ENCODE measurements at places on chromosomes 11 and 22. TPM values are rescaled to one million over a fixed set of nuclear protein-coding genes. Genes with fewer than 3 reads are reported as not detected.
A peak's percentile ranks its signal among the peaks of the same experiment; 100 is the strongest.

The OR6A2 gene
- not detected for total RNA-seq

The IGF2 gene
- 5.9 TPM for total RNA-seq

The ZNF280A gene
- not detected for total RNA-seq

The IL18 gene
- 300 TPM for total RNA-seq

The RELT gene
- 4.8 TPM for total RNA-seq

The C22orf23 gene
- not detected for total RNA-seq

The ATXN10 gene
- 42.9 TPM for total RNA-seq

DNA sequence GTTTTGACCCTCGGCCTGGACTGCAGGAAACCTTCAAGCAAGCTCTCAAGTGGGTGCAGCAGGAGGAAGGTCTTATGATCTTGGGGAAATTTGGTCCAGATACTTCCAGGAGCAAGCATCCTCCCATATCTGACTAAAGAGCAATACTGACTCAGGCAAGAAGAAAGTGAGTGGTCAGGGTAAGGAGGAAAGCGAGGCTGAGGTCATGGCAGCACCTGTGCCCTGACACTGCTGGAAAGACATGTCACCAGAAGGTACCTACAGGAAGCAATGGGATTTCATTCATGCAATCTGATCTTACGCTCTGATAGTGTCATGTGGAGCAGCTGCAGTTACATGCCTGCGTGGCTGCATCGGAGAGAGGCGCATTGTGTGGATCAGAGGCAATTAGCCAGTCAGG is 6.5 kb upstream of the TOP3B start:
- DNase-seq, result no peak

DNA sequence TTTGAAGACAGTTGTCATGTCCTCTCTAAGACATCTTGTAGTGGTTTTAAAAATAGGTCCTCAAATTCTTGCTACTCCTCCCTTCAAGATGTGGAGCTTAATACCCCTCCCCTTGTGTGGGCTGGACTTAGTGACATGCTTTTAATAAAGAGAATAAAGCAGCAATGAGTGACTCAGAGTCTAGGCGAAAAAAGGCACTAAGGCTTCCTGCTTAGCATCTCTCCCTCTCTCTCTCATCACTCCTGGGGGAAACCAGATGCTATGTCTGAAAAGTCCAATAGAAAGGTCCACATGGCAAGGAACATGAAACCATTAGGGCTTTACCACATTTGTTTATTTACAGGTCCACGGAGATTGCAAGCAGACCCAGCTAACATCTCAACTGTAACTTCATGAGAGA is 11.7 kb downstream of the SERGEF start:
- no peak for DNase-seq

DNA sequence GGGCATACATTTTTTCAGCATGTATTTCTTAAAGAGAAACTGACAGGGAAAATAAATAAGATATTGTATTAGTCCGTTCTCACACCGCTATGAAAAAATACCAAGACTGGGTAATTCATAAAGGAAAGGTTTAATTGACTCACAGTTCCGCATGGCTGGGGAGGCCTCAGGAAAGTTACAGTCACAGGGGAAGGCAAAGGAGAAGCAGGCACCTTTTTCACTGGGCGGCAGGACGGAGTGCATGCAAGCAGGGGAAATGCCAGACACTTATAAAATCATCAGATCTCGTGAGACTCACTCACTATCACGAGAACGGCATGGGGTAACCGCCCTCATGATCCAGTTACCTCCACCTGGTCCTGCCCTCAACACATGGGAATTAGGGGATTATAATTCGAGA is 44.2 kb downstream of the PPFIA1 start:
- no peak for DNase-seq

- DNase-seq, result no peak
Observed at GRCh38 chr11:34242037-34242625, 115.7 kb downstream of the ABTB2 start.

- peak; percentile 91 for DNase-seq
Observed at GRCh38 chr11:74024261-74025029, 15.6 kb upstream of the UCP3 start.

- DNase-seq, result no peak
Observed at GRCh38 chr11:6799402-6799801, at the start of gene OR6A2. TSS of gene OR6A2 (minus strand) at chr11:6799689. CDS start at chr11:6795708, 3,981 bp downstream.

DNA sequence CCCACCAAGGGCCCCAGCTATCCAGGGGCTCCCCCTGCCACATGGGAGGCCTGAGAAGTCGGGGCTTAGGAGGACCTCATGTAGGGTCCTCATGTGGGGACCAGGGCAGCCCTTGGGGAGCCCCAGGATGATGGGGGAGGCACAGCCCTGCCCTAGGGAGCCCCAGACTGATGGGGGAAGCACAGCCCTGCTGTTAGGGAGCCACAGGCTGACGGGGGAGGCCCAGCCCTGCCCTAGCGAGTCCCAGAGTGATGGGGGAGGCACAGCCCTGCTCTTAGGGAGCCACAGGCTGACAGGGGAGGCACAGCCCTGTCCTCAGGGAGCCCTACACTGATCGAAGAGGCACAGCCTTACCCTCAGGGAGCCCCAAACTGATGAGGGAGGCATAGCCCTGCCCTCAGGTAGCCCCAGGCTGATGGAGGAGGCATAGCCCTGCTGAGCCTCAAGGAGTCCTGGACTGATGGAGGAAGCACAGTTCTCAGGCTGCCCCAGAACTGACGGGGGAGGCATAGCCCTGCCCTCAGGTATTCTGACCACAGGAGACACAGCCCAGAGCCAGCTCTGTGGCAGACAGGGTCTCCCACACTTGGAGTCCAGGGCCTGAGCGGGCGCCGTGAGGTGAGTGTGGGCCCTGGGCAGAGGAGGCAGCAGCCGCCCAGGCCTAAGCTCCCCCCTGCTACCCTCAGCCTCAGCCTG is 10.8 kb downstream of the PRR33 start:
- DNase-seq, result no peak

DNA sequence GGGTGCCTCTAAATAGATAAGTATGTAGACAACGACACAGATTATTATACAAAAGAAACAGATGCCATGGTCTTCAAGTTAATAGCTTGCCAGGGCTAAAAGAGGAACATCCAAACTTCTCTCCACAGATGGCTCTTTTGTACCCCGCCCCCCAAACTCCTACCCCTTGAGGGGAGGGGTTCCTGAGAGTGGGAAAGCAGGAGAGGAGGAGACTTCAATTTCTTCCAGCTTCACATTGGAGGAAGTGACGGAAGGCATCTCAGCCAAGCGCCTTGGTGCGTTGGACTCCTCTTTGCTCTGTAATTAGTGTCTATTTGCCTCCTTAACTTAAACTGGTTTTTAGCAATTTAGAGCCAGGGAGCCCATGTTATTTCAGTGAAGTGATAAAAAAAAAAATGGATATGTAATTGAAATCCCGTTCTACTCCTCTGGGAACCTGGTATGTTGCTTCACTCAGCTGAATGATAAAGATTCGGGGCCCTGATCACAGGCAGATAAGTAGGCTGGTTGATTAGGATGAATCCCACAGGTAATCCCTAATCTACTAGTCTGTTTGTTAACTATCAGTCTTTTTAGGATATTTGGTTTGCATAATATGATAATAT is 580.9 kb upstream of the CADM1 start:
- DNase-seq, result no peak

GRCh38 chr22:20319041-20319744 is 667 bp downstream of the DGCR6L start:
- DNase-seq, result peak; percentile 14

GRCh38 chr22:33426451-33426850 is 368.3 kb upstream of the SYN3 start:
- DNase-seq, result no peak

GRCh38 chr22:48975886-48976285 is 851.8 kb downstream of the BRD1 start:
- no peak for DNase-seq

DNA sequence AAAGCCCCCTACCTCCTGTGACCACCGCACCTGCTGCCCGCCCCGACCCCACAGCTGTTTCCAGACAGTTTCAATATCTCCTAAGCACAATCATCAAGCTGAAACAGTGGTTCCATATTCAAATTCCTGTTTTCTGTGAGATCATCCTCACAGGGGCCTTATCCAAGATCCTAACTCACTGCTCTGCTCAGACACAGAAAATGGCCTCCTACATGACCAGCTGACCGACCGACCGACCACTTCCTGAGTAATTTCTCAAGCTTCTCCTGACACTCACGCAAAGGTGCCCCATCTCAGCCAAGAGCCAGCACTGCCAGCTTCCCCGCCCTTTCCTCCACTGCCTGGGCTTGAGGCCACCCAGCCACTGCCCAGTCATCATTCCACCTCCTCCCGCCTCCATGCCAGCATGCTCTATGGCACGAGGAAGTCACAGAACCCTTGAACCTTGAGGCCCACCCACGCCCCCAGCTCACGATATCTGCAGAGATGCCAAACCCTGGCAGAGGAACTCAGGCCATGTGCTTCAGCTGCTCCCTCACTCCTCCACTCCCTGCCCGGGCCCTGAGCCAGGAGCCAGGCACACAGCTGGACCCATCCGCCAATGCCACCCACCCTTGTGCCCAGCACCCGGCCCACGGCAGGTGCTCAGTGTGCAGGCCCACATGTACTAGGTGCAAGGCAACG is 14.0 kb downstream of the KIAA0930 start:
- no peak for DNase-seq

DNA sequence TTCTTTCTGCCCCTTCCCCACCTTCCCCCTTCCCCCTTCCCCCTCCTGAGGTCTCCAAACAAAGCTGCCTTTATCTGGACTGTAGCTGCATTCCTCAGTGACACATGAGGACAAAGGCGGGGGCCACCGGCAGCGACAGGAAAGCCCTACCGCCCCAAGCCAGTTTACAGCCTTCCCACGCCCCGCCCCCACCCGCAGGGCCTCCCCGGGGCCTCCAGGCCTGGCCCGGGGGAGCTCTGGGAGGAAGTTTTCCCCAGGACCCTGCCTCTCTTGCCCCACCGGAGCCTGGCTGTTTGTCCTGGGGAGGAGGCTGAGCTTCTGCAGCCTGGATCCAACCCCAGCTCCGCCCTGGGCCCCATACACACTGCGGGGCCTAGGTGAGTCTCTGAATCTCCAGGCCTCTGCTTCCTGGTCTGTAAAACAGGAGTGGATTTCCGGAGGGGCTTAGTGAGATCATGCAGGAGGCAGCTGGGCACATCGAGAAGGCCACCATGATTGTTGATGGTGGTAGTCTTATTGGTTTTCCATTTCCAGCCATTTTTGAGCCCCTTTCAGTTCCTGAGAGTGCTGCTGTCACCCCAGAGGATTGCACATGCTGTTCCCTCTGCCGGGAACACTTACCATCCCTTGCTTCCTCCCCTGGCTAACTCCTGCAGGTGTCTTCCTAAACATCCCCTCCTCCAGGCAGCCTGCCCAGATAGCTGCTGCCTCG is 130.7 kb downstream of the MN1 start:
- DNase-seq, result no peak

DNA sequence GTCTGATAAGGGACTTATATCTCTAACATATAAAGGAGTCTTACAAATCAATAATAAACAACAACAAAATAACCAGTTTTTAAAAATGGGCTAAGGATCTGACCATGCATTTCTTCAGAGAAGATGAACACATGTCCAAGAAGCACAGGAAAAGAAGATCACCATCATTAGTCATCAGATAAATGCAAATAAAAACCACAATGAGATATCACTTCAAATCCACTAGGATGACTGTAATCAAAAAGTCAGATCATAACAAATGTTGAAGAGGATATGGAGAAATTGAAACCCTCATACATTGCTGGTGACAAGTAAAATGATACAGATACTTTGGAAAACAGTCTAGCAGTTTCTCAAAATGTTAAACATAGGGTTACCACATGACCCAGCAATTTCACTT is 61.2 kb upstream of the MYOD1 start:
- no peak for DNase-seq

DNA sequence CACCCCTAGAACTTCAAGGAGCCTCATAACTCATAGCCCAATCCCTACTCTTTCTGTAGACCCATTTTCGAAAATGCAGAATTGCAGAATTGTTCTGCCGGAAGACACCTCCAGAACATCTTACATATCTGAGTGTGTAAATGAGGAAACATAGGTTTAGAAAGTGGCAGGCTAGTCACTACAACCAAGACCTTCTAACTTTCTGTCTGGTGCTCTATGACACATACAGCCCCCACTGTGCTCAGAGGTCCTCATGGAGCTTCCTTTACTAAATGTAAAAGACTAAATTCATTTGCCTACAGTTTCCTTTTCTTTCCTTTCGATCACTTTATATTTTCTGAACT is 132.1 kb upstream of the DDI1 start:
- DNase-seq, result no peak

DNA sequence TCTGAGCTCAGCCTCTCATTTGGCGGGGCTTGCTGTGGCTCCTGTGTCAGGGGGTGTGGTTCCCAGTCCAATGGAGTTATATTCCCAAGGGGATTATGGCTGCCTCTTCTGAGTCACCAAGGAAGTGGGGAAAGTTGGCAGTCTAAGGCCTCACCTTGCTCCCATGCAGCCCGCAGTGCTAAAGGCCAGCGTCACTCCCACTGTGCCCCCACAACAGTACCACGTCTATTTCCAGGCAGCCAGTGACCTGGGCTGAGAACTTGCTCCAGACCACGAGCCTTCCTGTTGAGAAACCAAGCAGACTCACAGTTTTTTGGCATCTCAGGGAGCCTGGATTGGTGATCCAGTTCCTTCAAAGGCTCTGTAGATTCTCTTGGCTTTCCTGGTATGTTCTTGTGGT is 45.6 kb downstream of the OR2AT4 start:
- peak; percentile 42 for DNase-seq

GRCh38 chr11:125373426-125374391 is 122.4 kb downstream of the FEZ1 start:
- no peak for DNase-seq

- no peak for DNase-seq
Observed at GRCh38 chr11:65378208-65378927, 4.1 kb downstream of the SLC25A45 start.

- no peak for DNase-seq
Observed at GRCh38 chr22:25350551-25350971, 131.1 kb downstream of the CRYBB2 start.

GRCh38 chr11:119025099-119025473 is 5.6 kb downstream of the SLC37A4 start:
- no peak for DNase-seq

DNA sequence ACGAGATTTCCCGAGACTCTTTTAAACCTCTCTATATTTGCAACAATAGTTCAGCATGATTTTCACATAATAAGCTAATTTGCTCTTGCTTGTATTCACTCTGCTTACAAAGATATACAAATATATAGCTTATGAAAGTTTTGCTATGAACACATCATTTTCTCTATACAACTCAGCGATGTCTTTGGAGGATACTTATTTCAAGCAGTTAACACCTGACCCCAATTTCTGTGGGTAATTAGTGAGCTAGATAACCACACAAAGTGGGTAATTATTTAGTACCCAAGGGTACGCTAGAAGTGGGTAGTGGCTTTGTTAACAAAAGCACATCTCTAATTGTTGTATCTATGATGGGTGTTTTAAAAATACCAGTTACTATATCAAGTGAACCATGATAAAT is 12.3 kb downstream of the BLID start:
- no peak for DNase-seq

- no peak for DNase-seq
Observed at GRCh38 chr11:36702330-36703054, 104.5 kb upstream of the RAG2 start.

DNA sequence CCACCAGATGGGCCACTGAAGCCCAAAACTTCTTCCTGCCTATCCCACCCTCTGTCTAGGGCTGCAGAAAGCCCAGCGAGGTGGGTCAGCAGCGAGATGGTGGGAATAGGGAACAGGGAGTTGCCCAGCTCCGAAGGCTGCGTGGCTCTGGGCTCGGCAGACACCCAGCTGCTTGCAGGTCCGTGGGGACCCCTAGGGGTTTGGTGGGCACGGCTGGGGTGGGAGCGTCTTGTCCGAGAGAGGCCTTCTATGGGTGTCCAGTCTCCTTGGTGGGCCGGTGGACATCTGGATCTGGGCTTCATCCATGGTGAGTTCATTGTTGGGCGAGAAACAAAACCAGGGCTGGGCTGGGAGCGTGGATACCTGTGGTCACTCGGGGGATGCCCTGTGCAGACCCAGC is 1211.0 kb downstream of the BRD1 start:
- no peak for DNase-seq
